Activated T-cell treated with anti-CD3 and anti-CD28 coated beads for 1 hour (primary cell): ENCODE measurements at places on chromosomes 1 and 21.

GRCh38 chr21:43015906-43016540, 41.7 kb downstream of the PKNOX1 start:
- no peak for DNase-seq

DNA sequence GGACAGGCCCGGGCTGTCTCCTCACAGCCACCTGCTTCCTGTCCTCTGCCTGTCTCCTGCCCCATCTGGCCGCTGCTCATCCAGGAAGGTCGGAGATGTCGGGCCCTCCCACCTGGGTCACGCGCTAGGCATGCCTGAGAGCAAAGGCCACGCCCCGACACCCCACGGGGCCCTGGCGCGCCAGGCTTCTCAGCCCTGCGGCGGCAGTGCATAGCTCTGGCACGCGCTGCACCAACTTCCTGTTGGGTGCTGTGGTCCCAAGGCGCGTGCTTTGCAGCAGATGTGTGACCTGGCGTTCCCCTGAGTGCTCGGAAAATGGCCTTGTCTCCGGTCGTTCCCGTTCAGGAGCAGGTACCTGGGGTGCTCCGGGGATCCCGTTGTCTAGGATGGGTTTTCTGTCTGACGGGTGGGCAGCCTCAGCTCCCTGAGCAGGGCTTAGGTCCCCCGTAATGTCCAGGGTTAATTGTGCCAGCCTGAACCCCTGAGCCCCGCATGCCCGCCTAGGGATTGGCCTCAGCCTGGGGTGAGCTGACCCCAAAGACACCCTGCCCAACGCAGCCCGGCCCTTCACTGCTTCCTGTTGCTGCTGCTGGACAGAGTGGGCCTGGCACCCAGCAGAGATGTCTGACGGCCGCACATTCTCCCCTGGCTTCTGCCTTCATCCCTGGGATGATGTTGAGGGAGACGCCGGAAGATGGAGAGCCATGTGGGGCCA, 19.4 kb upstream of the KCNAB2 start:
- peak; percentile 89 for DNase-seq

GRCh38 chr1:203665993-203666392, 39.4 kb downstream of the ATP2B4 start:
- no peak for DNase-seq

DNA sequence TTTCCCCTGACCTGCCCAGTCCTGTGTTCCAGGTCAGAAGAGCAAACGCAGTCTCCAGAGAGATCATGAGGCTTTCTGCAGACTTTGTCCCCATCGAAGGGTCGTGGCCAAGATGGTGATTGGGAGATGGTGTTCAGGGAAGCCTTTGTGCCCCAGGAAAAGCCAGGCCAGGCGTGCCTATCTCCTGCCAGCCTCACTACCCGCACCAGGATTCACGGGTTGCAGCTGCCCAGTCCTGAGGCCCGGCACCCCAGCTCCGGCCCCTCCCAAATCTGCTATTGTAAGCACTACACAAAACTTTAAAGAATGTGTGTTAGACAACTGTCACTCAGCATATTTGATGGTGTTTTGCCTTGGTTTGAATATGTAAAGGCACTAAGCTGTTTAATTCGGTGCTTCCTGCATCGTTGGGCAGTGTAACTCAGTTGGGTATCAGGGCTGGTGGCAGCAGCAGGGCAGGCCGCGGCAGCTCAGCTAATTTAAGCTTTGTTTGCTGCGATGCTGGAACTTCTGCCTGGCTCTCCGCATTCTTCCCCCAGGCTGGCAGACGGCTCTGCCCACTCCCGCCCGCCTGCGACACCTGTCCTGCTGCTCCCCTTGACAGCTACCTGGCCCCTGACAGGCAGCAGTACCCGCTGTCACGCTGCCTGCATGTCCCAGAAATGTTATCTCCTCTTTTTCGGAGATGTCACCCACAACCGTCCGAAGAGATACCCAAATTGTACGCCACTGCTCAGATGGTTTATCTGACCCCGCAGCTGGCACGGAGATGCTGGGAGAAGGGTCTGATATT, 209.0 kb upstream of the VAMP3 start:
- DNase-seq: no peak

GRCh38 chr1:206716870-206717673, 32.4 kb downstream of the MAPKAPK2 start:
- DNase-seq: no peak

DNA sequence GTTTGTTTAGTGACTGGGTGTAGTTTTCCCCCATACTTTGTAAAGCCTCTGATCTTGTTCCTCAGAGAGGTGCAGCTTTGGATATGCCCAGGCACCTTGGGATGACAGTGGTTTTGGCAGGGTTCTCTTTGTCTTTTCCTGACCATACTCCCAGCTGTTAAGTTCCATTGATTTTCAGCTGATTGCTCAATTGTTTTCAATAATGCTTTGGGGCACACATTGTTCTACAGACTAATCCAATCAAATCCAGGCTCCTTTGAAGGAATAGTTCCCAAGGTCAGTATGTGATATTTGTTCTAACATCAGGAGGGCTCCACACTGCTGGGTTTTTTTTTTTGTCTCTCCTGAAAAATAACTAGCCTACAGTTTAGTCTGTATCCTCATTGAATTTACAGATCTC, 24.8 kb downstream of the PPP2R5A start:
- DNase-seq: no peak

DNA sequence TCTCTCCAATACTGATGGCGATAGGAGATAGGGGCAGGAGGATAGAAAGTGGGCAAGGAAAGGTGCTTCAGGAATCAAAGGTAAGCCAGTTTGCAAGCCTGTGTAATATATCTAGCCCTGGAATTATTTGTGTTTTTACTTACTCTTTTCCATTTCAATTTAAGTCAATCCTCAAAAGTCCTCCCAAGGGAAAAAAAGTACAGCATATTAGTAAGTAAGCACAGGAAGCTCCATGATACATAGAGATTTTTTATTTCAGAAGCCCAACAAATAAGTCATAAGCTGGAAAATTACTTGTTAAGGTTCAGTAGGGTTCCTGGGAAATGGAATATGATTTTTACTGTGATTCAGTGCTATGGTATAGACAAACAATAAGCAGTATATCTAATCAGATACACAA, 337.7 kb upstream of the DUSP10 start:
- DNase-seq: no peak

GRCh38 chr1:110210604-110211495, 736 bp downstream of the KCNC4 start:
- DNase-seq: peak; percentile 38

DNA sequence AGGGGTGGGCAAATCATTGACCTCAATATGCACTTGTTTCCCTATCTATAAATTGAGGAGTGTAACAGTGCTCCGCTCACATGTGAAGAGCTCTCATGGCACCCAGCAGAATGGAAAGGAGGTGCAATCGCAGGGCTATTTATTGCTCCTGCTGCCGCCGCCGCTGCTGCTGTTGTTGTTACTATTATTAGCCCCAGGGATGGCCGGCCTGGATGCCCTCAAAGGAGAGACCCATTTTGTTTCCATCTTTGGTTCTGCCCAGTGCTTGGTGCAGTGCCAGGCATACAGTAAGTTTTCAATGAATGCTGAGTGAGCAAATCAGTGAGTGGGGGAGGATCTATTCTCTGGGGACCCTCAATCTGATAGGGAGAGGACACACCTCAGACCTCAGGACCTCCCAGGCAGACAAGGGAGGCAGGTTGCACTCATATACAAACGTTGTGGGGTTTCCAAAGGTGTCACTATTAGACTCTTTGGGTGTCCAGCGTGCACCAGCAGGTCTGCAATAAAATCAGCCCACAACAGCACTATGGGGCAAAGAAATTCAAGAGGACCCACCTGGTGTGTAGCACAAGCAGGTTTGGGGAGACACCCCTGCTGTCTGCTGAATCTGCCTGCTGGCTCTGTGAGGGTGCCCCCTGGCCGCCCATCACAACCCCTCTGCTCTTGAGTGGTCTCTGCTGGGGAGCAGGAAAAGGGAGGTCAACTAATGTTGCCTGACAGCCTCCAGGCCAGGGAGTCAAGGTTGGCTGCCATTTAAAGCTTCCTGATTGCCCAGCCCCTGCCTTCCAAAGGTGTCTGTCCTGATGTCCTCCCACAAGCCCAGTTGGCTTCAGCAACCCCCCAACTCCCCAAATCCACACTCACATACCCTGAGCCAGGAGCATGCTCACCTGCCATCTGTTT, 136.3 kb downstream of the ACTL8 start:
- DNase-seq: no peak

DNA sequence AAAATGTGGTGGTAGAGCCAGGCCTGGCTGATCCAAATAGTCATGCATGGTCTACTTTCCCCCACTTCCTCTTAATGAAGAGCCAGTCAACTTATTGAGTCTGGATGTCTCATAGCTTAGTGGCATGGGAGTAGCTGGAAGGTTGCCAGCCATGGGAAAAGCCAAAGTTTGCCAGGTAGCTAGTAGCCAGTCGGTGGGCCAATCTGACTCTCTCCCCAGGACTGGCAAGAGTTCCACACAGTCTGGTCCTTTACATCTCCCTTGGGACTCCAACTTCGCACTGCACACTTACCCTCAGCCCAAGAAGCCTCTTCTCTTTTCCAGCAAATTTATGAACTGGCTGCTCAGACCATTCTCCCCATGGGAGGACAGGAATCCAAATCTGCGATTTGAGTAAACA, 8.3 kb downstream of the WARS2 start:
- DNase-seq: no peak

- no peak for DNase-seq
Observed at GRCh38 chr1:225942574-225942973, 1.6 kb upstream of the LEFTY2 start.

DNA sequence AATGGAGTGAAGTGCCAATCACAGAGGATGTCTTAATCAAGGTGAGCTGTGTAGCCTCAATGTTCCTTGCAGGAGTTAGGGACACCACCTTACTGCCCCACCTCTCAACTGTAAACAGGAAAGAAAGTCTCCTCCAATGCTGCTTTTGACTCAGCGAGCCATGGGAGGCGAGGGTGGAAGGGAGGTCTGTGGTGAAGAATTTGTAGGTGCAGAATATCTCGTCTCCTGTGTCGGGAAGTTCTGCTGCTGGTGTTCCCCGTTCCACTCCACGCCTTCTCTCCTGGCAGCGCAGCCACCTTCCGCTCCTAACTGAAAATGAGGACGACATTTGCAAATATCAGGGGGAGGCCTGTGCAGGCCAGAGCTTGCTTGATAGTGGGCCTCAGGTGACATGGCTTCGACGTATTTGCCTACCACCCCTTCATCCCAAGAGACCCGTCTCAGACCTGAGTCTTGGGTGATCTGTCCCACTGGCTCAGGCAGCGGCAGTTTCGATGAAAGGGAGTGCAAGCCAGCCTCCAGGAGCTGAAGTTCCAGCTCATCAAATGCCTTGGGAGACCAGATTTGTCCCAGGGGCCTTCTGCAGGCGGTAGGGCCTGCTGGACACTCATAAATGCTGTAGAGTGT, 368.3 kb upstream of the C1orf174 start:
- DNase-seq: no peak

DNA sequence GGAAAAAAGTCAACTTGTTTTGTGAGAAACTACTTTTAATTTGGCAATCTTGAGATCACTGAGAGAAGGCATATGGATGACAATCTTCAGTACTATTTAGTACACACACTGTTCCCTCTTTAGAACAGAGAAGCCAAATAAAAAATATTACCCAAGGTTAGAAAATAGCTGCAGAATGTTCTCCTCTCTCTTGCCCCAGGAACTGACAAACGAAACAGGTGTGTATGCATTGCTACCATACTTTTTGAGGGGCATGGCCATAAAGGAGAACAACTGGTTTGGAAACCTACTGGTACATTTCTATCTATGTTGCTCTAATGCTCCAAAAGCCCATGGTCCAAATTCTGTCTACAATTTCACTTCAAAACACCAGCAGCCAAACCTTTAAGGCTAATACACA, 5.7 kb downstream of the TOR1AIP2 start:
- no peak for DNase-seq

DNA sequence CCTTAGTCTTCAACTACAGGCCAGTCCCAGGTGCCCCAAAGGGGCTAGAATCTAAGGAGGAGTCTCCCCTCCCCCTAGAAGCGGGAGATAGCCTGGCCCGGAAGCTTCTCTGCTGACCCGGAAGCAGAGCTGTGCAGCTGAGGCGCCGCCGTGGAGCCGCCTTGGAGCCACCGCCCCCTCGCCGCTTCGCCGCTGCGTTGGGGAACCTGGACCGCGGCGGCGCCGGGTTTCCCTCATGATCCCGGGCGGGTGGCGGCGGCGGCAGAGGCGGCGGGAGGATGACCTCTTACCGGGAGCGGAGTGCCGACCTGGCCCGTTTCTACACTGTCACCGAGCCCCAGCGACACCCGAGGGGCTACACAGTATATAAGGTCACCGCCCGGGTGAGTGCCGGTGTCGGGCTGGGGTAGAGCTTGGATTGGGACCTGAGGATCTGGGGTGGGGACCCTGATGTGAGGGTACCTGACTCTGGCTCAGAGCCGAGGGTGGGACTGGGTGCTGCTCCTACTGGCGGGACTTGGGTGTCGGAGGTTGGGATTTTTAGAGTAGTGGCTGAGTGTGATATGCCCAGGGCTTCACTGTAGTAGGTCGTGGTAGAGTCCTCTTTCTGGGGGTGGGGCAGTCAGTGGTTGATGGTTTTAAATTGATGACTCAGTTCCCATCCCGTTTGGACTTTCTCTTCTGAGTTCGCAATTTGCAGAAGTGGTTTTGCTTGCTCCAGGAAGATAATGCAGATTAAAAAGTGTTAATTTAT, at the start of gene RPS6KC1:
Gene RPS6KC1, plus strand, starts transcription at position 115 of the 754 bp plus-strand sequence. Its CDS starts 164 bp downstream, at position 279.
- peak; percentile 67 for DNase-seq

DNA sequence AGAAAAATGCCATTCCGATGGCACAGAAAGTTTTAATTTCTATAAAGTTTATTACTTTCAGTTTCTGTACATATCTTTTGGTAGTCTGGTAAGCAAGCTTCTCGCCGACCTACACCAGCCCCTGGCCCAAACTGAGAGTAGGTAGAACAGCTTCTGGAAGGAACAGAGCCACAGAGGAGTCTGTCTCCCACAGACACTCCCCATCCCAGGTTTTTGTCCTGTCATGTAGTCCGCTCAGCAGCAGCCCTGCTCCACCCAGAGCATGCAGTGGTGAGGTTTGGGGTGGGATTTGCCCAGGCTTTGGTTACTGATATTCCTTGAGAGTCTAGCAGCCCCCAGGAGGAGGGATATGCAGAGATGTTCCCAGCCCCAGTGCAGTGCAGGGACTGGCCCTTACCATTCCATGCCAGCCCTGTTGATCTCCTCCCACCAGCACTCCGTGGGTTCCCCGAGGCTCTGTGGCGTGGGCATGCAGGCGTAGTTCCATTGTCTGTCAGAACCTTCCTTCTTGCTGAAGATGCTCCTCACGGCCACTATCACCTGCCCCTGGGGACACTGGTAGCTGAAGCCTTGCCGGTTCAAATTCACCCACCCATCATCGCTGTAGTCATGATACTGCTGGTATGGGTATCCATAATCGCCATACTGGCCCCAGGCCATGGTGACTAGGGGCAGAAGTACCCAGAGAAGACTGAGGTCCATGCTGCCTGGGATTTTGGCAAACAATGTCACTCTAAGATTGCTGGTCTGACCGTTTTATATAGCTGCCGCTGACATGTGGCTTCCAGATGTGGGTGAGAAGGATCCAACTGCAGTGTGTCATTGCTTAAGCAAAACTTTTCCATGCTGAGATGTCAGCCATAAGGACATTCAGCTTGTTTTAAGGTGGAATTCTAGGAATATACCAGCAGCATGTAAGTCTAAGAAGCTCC, at the start of gene DPT:
Gene DPT, minus strand, starts transcription at position 734 of the 932 bp plus-strand sequence. Its CDS starts 32 bp downstream, at position 702.
- DNase-seq: no peak

GRCh38 chr1:70948396-70949017, 99.1 kb downstream of the PTGER3 start:
- DNase-seq: no peak

- DNase-seq: peak; percentile 46
Observed at GRCh38 chr1:47755101-47755990, 241.8 kb downstream of the TRABD2B start.

GRCh38 chr1:114368560-114369255, 142.3 kb downstream of the TRIM33 start:
- no peak for DNase-seq

- DNase-seq: no peak
Observed at GRCh38 chr1:209432443-209432825, 151.1 kb upstream of the CAMK1G start.

- DNase-seq: no peak
Observed at GRCh38 chr1:13820055-13820454, 120.1 kb downstream of the PRDM2 start.
